ENCODE measurements at places on chromosomes 4 and X.

- no peak for DNase-seq
Measured at GRCh38 chr4:26130841-26131432, 189.9 kb upstream of the RBPJ start.

DNA sequence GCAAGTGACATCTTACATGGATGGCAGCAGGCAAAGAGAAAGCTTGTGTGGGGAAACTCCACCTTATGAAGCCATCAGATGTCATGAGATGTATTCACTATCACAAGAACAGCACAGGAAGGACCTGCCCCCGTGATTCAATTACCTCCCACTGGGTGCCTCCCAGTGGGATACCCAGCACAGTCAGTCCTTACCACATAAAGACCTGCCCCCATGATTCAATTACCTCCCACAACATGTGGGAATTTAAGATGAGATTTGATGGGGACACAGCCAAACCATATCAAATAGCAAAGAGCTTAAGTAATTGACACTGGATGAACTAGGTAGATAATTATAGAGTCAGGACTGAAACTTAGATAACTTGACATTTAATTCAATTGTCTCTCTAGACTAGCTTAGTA, 85.6 kb downstream of the SLIT2 start:
- DNase-seq: peak; percentile 52

GRCh38 chr4:10635091-10635490, 49.5 kb downstream of the CLNK start:
- no peak for DNase-seq

- DNase-seq: peak; percentile 2
Measured at GRCh38 chrX:150150076-150150779, 211.9 kb upstream of the EOLA2 start.

DNA sequence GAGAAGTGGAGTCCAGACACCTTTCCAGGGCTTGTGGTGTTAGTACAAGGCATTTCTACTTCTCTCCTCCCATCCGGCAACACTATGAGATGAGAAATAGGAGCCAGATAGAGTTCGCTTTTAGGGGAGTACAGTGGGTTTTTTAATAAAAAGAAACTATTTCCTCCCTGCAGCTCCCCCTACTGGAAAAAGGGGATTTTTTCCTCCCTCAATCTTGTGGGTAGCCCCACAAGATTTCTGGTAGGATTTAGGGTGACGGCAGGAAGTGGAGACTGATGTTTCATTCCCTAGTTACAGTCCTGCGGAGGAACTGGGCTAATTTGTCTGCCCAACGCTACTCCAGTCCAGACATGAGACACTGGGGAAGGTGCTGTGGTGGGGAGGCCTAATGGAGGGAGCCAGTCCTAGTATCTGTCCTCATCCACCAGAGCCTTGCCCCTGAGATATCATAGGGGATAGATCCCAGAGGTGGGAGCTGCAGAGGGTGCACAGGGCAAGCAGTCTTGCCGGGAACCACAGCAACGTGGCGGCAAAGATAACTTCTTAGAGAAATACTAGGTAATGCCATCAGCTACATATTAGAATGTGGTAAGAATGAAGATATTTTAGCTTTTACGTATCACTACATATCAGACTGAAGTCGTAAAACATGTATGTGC, 45.5 kb upstream of the PRKG2 start:
- peak; percentile 3 for DNase-seq

All from EH (cell line).